Breast epithelium (tissue), 4 donors: ENCODE measurements at places on chromosomes 3 and 15. TPM values are rescaled to one million over a fixed set of nuclear protein-coding genes. Genes with fewer than 3 reads are reported as not detected.
A peak's percentile ranks its signal among the peaks of the same experiment; 100 is the strongest.

GRCh38 chr15:60829416-60829815, 350.5 kb upstream of the ICE2 start:
- no peak for DNase-seq

RASL12 gene
- total RNA-seq = 12.6 TPM

- DNase-seq = peak; percentile 93
Measured at GRCh38 chr3:49673715-49674496, at the start of gene APEH. APEH (plus strand) TSS chr3:49674351; CDS start chr3:49674402, 51 bp downstream.

DNA sequence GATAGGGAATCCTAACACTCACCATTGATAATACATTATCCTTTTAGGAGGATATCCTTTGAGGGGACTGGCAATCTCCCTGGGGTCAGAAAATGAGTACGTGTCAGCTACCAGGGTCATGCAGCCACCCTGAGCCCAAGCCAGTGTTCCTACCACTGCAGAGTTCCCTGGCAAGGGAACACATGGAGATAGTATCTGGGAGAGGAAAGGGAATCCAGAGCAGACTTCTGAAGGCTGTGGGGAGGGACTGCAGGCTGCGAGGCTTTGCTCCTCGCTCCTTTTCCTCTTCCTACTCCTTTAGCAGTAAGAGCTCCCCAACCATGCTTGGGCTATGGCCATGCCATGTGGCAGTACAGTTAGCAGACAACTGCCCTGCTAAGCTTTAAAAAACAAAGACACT, 62.9 kb upstream of the TJP1 start:
- no peak for DNase-seq

DNA sequence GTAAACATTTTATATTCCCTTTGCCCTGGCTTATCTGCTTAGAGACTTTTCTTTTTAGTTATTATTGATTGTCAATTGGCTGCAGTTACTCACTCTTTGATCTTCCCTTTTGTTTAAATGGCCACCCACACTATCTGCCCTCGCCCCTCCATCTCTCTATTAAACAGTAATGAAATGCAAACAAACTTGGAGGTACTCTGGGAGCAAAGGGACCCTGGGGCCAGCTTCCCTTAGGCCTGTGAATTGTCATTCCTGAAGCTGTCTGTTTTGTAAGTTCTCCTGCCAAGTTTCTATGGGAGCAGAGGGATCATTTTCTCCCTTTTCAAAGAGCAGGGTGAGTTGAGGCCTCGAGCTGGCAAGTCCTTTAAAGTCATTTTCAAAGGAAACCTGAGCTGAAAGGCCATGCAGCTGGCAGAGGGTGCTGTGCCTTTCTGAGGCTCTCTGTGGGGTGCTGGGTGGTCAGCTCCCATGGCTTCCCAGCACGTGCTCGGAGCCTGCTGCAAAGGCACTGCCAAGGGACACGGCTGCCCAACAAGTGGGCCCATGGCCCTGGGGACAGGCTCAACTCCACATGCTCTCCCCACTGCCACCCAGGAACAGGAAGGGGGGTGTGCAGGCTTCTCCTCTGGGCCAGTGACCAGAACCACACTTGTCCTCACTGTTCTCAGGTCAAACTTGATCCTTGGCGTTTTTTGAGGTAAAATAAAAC, 17.4 kb upstream of the RTP2 start:
- no peak for DNase-seq

- DNase-seq = no peak
Measured at GRCh38 chr3:172965256-172965655, 175.8 kb downstream of the SPATA16 start.

- no peak for DNase-seq
Measured at GRCh38 chr3:127192576-127193232, at the start of gene PRR23E. PRR23E (plus strand) TSS chr3:127193131; CDS start chr3:127196686, 3,555 bp downstream.

CCK gene
- not detected for total RNA-seq

IQCF5 gene
- total RNA-seq = not detected

DNA sequence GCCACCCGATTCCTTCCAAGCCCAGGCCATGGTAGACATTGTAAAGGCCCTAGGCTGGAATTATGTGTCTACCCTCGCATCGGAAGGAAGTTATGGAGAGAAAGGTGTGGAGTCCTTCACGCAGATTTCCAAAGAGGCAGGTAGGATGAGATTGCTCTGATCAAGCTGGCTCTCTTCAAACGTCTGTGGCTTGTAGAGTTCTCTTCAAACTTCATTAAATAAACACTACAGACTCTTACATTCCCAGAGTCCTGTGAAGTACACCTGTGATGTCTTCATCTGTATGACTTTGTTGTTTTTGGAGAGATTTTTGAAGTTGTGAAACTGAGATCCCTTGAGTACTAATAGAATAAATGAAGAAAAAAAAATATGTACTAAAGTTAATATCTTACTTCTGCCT, 285.6 kb downstream of the GRM7 start:
- DNase-seq = no peak

DNA sequence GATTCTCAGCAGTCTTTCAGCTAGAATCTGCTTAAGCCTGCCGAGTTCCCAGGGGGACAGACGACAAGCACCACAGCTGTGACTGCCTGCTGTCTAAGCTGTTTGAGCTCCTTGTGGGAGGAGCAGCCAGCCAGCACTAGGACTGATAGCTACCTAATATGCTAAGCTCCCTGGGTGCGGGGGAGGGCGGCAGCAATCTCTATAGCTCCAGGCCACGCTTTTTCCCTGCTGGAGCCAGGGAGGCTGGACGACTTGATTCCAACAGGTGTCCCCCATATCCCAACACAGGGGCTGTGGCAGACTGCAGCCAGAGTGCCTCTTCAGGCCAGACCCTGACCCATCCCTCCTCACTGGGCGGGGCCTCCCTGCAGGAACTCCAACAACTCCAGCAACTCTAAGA, 134.1 kb upstream of the ARPP21 start:
- no peak for DNase-seq

GRCh38 chr15:33722005-33722672, 246.2 kb upstream of the CHRM5 start:
- no peak for DNase-seq

ATP13A5 gene
- 4.5 TPM for total RNA-seq

DNA sequence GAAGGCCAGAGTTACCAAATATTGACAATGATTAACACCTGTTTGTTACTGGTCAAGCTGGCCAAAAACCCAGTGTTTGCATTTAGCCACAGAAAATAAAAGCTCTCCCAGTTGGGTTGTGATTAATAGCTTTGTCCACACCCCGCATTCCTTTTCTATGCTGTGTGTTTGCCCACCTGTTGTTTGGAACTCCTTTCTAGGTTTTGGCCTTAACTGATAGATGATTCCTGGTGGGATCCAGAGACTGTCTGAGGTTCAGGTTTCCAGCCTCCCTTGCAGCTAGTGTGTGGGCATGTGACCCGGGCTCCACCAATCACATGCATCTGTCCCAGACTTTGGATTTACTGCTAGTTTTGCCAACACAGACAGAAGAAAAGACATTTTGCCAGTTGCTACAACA, 83.8 kb downstream of the PTPRG start:
- DNase-seq = no peak

DNA sequence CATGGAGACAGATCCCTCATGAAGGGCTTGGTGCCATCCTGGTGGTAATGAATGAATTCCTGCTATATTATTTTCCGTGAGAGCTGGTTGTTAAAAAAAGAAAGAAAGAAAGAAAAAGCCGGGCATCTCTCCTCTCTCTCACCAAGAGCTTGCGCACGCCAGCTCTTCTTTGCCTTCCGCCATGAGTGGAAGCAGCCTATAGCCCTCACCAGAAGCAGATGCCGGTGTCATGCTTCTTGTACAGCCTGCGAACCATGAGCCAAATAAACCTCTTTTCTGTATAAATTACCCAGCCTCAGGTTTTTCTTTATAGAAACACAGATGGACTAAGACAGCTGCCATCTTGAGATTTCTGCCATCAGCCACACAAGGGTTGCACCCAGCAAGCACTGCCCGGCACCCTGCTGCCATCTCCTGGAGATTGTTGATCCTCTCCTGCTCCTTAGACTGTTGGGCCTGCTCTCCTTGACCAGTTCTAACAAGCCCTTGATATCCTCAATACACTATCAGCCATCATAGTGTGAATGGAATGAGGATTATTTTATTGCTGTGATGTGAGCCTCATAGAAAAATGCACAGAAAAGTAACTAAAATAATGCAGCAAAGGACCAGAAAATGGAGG, 3.5 kb upstream of the AHSG start:
- no peak for DNase-seq

RPP14 gene
- total RNA-seq = 11.0 TPM

ZIC4 gene
- not detected for total RNA-seq

DNA sequence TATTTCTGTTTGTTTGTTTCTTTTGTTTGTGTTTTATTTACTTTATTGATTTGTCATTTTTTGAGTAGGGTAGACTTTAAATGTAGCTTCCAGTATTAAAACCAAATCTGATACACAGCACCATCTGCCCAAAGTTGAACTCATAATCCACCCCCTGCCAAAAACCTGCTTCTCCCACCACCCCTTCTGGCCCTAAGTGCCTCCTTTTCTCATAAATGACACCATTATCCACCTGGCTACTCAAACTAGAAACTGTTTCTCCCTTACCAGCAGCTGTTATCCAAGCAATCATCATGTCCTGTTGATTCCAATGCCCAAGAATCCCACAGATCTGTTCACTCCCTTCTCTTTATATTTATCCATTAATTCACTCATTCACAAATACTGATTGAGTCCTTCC, 21.8 kb upstream of the PTX3 start:
- DNase-seq = no peak

DNA sequence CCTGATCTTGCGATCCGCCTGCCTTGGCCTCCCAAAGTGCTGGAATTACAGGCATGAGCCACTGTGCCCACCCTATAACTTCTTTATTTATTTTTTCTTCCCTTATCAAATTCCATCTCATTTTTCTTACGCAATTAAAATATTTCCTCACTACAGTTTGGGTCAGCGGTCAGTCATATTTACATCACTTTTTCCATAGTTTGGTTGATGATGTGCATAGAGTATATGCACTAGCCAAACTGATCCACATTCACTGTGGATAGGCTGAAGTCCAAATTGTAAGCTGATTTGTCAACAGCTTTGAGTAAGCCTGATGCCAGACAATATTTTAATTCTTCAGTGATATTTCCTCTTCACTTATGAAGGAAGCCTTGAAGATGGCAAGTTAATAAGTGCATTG, 256.3 kb downstream of the TIGIT start:
- DNase-seq = no peak

DNA sequence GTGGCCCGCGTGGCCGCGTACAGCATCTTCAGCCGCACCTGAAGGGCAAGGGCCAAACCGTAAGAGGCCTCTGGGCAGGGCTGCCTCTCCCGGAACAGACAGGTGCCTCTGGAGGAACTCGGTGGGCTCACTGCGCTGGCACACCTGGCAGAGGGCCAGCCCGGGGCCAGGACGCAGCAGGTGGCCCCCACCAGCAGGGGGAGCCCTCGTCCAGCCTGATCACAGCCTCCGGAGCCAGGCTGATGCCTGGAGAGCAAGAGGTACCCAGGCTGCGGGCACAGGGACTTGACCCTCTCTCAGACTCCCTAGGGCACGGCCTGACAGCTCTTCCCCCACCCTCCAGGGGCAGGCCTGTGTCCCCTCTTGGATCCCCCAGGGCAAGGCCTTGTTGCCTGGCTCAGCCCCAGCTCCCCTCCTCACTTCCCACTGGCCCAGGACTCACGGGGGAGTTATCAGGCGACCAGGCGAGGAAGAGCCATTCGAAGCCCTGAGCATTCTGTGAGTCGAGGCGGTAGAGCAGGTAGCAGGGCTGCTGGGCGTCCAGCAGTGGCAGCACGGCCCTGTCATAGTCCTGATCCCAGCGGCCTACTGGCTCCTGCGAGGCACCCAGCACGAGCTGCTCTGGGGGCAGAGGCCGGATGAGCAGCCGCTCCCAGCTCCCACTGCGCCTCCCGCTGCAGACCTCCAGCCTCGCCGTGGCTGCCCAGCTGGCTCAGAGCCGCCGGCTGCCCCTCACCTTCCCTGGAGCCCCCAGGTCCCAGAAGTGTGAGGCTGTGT, 6.2 kb upstream of the TLR9 start:
- DNase-seq = no peak

DNA sequence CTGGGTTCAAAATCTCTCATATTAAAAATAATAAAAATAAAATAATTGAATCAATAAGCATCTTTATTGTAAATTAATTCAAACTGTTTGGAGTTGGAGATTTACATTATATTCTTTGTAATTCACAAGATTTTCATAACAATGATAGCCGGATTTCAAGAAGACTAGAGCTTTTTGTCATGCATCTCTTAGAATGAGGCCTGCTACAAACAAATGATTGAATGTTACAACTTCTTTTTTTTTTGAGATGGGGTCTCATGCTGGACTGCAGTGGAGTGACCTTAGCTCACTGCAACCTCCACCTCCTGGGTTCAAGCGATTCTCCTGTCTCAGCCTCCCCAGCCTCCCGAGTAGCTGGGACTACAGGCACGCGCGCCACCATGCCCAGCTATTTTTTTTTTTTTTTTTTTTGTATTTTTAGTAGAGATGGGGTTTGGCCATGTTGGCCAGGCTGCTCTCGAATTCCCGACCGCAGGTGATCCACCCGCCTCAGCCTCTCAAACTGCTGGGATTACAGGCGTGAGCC, 3.5 kb downstream of the SLTM start:
- no peak for DNase-seq

DNA sequence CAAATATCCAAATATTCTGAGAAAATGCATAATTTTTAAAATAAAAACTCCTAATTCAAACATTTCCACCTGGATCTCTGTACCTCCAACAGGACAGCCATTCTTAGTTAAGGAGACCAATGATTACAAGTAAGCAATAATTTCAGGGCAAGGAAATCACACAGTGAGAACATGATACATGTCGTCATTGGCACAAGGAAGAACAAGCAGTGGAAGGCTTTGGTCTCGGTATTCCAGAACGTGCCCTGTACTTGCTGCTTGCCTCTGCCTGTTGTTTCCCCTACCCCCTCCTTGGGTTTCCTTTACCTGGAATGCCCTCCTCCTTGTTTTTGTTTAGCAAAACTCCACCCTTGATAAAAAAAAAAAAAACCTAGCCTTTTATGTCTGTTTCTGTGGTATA, 72.8 kb downstream of the PPM1L start:
- no peak for DNase-seq

ALPK3 gene
- total RNA-seq = 2.6 TPM

OR5K2 gene
- total RNA-seq = not detected

SLC27A2 gene
- total RNA-seq = 3.5 TPM

DNA sequence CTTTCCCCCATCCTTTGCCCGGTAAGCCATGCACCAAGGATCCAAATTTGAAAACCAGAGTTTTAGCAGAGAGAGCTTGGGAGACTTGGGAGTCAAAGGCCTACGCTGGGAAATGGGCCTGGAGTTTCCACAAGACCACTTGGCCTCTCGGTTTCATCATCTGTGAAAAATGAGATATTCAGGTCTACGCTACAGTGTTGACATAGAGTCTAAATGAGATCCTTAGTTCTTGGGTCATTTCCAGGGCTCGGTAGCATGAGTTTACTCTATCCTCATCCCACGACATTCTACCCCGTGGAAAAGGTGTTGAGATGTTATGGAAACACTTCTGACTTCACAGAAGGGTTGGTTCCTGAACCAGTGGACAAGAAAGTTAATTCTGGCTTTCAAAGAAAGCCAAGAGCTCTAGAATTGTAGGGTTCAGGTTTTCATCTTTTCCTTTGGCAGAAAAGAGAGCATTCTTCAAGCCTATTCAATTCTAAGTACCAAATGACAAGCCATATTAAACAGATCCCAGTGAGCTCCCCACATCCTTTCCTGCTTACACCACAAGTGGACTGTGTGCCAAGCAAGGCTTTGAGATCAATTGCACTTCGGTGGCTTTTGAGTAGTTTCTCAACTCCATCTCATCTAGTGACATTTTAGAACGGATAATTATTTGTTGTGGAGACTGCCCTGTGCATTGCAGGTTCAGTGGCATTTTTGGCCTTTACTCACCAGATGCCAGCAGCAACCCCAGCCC, 219.7 kb downstream of the SLCO3A1 start:
- no peak for DNase-seq

FBN1 gene
- 83.2 TPM for total RNA-seq

GRCh38 chr15:52124270-52124880, 11.8 kb upstream of the BCL2L10 start:
- no peak for DNase-seq

ACAN gene
- total RNA-seq = not detected

KNG1 gene
- total RNA-seq = not detected
